ENCODE measurements at places on chromosomes 1 and 21. TPM values are rescaled to one million over a fixed set of nuclear protein-coding genes. Genes with fewer than 3 reads are reported as not detected.

GRCh38 chr1:92273039-92273438, 25.7 kb downstream of the GLMN start:
- no peak for DNase-seq

DNA sequence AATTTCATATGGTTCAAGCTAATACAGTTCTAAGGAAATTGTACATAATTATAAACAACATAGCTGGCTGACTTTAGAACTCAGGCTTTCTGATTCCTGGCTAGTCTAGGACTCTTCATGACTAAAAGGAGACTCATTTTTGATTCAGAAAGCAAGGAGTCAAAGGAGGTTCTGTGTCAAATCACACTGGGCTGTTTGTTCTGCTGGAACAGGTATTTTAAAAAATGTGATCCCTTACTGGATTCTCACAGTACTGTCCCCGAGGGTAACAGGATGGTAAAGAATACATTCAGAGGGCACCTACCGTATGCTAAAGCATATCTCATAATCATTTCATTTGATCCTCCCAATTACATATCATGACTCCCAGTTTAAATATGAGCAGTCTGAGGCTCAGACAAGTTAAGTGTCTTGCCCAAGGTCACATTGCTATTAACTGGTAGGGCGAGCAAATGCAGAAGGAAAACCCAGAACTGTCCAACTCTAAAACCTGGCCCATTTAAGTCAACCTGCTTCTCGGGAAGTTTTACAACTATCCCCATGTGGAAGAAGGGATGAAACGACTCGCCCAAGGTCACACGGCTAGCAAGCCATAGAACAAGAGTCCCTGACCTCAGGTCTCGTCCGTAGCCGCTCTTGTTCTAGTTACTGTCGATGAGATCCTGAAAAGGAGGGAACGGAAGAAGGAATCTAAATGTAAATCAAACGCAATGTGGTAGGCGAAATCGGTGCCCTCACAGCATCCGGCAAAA, 675 bp downstream of the MYSM1 start:
- DNase-seq, result no peak

- no peak for DNase-seq
Measured at GRCh38 chr1:200041337-200042118, 14.0 kb downstream of the NR5A2 start.

DNA sequence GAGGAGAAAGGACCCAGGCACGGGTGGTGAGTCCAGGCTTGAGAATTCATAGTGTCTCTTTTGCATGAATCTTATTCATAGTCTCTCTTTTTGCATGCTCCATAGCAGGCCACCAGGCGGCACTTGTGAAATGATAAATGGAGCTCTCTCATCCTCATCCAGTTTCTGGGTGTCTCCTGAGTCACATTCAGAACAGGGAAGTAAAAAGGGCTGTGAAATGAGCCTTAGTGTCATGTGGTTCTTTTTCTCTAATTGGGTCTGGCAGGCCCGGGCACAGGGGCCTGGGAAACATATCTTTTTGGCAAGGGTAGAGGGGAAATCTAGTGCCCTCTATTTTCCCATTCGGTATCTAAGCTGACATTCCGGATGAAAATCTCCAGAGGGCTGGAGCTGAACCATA, 19.1 kb upstream of the NCF2 start:
- DNase-seq, result no peak

GRCh38 chr1:162548170-162548569, 13.4 kb upstream of the UAP1 start:
- no peak for DNase-seq

DNA sequence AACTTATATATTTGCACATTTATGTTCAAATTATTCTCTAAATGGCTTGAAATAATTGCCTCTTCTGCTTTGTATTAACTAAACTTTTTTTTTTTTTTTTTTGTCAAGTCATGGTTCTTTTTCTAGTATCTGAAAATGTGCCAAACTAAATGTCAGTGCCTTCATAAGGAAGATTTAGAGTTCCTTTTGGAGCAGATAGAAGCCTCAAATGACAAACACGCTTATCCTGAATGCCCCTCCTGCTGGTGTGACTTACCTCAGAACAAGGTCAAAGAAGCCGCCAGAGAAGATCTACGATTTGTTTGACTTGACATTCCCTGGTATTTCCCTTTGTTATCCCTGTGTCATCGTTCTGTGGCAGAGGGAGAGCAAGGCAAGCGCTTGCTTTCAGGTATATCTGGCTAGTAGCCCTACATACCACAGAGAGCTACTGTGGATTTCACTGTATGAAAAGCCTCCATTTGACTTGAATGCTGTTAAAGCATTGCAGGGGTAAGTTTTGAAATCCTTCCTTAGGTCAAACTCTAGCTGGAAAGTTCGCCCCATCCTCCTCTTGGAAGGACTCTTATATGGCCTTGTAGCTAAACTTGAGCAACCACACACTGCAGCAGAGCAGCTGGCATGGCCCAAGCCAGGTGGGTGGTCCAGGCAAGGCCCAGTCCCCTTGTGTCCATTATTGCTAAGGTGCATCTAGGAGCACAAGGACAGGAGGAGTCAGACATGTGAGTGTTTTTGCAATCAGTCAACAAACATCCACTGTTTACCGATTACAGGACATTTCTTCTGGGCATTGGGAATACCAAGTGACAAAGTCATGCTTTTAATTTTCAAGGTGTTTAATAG, 285.4 kb upstream of the USP25 start:
- DNase-seq, result no peak

DNA sequence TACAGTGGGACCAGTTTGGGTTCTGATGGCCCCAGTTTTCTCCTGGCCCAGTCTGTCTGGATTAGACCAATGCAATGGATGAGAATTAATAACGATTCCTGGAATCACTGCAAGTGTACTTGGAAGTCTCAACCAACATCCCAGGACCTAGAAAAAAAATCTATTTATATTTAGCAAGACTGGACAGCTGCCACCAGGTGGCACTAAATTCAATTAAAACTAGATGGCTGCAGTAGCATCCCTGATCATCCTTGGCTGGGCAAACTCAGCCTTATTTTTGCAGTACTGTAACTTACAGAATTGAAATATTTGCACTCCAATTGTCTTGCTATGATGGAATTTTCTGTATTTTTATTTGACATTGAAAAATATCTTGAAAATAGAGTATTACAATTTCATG, 165.7 kb downstream of the NCAM2 start:
- peak; percentile 71 for DNase-seq

DNA sequence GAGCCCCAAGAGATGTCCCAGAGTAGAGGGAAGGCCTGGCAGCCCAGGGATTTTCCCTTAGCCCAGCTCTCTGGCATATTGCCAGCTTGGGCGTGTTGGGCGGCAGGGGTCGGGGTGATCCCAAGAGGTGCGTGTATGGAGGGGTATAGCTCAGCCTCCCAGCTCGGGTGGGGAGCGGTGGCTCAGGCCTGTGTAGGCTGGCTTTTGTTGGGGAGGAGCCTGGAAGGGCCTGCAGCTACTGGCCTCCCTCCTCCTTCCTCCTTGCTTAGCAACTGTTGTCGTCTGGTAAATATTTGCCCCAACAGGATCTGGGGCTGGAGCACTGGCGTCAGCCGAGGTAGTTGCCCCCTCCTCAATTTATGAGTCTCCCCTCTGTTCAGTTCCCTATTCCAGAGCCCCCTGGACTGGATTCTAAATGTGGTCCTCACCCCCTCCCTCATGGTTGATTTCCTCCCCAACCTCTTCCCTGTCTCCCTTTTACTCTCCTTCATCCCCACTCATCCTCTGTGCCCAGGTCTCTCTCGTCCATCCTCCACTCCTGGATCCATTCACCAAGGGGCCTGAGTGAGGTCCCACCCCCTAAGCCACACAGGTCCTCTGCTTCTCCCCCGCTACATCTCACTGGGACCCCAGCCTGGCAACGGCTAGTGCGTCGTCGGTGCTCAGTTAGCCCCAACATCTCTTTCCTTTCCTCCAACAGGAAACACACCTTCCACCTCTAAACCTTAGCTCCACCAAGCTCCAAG, 10.3 kb upstream of the LMNA start:
- DNase-seq, result peak; percentile 78

DNA sequence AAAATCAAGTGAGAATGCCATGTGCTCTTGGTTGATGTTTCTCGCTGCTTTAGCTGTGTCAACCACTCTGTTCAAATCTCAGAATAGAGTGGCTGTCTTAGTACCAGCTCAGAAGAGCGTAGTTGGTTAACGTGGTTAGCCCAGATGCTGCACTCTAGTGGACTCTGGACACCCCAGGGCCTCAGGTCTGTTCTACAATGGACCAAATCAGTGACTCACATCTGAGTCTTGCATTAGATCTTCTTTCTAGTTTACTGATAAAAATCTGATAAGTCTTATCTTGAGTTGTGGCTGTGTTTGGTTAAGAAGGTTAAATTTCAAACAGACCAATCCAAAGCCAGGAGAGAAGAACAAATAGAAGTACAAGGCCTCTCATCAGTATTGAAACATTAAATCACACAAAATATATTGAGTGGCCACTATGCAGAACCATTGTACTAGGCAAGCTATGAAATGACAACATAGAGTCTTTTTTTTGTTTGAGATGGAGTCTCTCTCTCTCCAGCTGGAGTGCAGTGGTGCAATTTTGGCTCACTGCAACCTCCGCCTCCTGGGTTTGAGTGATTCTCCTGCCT, 104.1 kb downstream of the NR5A2 start:
- DNase-seq, result no peak

DNA sequence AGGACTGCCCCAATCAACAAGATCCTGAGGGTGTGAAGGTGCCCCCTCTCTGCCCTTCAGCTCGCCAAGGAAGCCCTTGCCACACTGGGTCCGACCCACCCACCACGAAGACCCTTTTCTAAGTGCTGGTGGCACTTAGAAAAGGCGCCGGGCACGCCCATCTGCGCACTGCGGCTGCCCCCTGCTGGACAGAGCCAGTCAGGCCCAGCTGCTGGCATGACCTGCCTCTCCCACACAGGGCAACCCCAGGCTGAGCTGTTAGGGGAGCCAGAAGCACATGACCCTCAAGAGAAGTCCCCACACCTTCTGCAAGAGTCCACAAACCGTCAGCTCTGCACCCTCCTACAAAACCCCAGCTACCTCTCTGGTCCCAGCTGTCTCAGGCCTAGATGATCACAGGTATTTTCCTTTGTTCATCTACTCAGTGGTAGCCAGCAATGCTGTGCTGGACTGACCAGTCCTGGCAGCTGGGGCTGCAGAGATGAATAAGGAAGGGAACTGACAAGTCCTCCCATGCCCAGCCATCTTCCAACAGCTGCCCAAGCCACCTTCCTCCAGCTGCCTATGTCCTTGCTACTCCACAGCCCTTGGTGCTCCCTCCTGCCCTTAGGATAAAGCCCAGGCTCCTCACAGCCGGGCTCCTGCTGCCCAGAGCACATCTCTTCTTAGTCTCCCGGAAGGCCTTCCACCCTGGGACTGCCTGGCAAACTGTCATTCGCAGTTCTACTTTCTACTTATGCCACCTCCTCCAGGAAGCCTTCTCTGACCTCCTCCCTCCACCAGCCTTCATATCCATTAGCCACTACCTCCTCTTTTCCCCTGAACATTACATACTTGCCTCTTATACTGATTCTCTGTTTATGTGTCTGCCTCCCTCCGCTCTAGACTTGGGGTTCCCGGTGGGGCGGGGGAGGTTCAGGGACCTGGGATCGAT, 39.8 kb upstream of the ZC3H12A start:
- DNase-seq, result peak; percentile 41

- no peak for DNase-seq
Measured at GRCh38 chr1:182686446-182686845, 2.1 kb upstream of the RGS8 start.

DNA sequence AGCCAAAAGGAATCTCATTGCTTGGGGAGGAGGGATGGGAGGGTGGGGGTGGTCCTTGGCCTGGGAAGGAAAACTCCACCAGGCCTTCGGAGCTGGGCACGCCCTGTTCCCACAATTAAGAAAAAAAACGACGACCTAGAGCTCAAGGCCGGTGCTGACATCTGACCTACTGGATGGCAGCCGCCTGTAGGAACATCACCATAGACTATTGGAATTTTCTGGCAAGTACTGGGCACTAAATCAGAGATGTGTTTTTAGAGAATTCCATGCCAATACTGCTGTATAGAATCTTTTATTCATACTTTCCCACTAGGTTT, 729 bp downstream of the NADK start:
- no peak for DNase-seq

DNA sequence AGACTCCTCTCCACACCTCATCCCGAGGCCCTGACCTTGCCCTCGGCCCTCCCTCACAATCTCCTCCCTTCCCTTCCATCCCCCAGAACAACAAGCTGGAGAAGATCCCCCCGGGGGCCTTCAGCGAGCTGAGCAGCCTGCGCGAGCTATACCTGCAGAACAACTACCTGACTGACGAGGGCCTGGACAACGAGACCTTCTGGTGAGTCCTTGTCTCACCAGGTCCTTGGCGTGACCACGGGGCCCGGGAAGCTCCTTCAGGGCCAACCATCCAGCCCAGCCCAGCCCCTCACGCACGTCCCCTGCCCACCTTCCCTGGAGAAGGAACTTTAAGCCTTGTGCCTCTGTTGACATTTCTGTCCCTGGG, 15.6 kb downstream of the PODN start:
- DNase-seq, result no peak

DNA sequence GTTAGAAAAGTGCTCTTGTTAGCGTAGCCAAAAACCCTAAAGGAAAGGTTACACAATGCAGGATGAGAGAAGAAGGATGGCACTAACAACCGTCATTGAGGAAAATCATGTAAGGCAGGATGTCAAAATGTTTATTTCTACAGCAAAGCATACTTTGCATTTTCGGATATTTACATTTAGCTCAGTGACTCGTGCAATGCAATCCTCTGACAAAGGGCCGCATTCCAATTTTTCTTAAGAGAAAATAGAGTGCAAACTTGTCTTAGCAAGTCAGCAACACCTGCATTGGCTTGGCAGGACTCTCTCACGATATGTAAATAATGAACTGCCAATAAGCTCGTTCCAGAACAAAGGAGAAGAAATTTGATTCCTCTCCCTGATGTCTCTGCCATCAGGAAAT, 33.3 kb downstream of the TIAM1 start:
- no peak for DNase-seq

GRCh38 chr1:8693107-8693506, 124.3 kb downstream of the RERE start:
- DNase-seq, result no peak

DNA sequence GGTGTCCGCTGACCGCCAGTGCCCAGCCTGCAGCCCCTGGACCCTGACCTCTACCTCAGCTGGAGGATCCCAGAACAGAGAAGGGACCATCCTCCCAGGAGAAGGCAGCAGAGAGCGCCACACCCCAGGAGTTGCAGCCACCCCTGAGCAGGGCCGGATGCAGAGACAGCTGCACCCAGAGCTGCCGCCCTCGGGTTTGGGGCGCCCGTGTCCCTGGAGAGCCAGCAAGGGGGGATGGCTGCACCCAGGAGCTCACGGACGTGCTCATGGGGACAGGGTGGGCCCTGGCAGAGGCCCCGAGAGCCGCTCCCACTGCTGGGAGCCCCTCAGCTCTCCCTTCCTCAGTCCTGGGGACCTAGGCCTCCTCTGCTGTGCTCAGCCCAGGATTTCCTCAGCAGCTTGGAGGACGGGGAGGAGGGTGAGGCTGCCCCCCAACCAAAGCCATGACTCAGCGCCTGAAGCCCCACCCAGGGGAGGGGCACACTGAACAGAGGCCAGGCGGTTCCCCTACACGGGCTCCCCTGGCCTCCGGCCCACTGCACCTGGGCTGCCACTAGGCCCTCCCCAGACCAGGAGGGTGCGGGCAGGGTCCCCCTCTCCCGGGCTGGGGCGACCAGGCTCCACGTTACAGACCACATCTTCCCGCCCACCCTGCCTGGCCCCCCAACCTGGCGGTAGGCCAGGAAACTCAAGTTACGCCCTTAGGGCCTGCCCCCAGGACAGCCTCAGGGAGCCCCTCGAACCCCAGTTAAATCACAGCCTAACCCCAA, 2.2 kb downstream of the ACAP3 start:
- DNase-seq, result peak; percentile 87

The ESPN gene
- total RNA-seq, result not detected

The UBL4B gene
- not detected for total RNA-seq

The LZIC gene
- 37.8 TPM for total RNA-seq

The PM20D1 gene
- total RNA-seq, result not detected

The APOBEC4 gene
- not detected for total RNA-seq

The DYNLT5 gene
- not detected for total RNA-seq

The C1orf87 gene
- total RNA-seq, result not detected
